Effector CD4-positive, alpha-beta T cell (primary cell): ENCODE measurements at places on chromosomes 1 and 21.

DNA sequence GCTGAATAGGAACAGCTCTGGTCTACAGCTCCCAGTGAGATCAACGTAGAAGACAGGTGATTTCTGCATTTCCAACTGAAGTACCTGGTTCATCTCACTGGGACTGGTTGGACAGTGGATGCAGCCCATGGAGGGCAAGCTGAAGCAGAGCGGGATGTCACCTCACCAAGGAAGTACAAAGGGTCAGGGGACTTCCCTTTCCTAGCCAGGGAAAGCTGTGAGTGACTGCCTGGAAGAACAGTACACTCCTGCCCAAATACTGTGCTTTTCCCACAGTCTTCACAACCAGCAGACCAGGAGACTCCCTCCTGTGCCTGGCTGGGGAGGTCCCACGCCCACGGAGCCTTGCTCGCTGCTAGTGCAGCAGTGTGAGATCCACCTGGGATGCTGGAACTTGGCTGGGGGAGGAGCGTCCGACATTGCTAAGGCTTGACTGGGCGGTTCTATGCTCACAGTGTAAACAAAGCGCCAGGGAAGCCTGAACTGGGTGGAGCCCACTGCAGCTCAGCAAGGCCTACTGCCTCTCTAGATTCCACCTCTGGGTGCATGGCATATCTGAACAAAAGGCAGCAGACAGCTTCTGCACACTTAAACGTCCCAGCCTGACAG is 14.7 kb downstream of the CR1L start:
- DNase-seq, result no peak

- DNase-seq, result no peak
Measured at GRCh38 chr1:61083013-61083806, 849 bp downstream of the NFIA start.

DNA sequence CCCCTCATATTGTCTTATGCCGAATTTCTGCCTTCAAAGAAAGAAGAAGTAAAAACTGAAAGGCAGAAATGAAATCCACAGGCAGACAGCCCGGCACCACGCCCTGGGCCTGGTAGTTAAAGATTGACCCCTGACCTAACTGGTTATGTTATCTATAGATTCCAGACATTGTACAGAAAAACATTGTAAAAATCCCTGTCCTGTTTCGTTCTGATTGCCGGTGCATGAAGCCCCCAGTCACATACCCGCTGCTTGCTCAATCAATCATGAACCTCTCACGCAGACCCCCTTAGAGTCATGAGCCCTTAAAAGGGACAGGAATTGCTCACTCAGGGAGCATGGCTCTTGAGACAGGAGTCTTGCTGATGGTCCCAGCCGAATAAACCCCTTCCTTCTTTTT is 49.3 kb downstream of the JMJD4 start:
- DNase-seq, result no peak

GRCh38 chr1:159882527-159882862 is 17.5 kb downstream of the CFAP45 start:
- no peak for DNase-seq

GRCh38 chr1:160641323-160642280 is 5.2 kb downstream of the SLAMF1 start:
- no peak for DNase-seq

DNA sequence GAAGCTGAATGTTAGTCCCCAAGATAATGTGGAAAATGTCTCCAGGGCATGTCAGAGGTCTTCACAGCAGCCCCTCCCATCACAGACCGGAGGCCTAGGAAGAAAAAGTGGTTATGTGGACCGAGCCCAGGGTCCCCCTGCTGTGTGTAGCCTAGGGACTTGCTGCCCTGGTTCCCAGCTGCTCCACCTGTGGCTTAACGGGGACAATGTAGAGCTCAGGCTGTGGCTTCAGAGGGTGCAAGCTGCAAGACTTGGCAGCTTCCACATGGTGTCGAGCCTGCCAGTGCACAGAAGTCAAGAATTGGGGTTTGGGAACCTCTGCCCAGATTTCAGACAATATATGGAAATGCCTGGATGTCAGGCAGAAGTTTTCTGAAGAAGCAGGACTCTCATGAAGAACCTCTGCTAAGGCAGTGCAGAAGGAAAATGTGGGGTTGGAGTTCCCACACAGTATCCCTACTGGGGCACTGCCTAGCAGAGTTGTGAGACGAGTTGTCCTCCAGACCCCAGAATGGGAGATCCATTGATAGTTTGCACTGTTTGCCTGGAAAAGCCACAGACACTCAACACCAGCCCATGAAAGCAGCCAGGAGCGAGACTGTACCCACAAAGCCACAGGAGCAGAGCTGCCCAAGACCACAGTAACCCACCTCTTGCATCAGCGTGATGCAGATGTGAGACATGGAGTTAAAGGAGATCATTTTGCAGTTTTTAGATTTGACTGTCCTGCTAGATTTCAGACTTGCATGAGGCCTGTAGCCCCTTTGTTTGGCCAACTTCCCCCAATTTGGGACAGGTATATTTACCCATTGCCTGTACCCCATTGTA is 204.9 kb downstream of the MRPL39 start:
- DNase-seq, result no peak

GRCh38 chr1:66300972-66301451 is 232.9 kb upstream of the SGIP1 start:
- no peak for DNase-seq

GRCh38 chr21:28483301-28484035 is 509.2 kb downstream of the LTN1 start:
- no peak for DNase-seq

DNA sequence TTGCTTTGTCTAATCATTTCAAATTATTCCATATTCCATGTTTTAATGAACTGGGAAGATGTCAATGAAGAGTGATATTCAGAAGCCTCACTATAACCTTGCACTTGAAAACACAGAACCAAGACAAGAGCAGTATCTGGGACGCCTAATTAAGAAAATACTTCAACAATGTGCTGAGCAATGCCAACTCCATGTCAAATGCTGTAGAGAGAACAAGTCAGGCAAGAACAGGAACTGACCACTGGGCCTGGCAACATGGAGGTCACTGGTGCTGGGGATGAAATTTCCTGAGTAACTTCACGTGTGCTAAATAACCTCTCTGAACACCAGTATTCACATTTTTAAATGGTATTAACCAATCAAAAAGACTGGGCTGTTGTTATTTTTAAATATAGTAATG is 22.8 kb downstream of the HEATR1 start:
- no peak for DNase-seq

DNA sequence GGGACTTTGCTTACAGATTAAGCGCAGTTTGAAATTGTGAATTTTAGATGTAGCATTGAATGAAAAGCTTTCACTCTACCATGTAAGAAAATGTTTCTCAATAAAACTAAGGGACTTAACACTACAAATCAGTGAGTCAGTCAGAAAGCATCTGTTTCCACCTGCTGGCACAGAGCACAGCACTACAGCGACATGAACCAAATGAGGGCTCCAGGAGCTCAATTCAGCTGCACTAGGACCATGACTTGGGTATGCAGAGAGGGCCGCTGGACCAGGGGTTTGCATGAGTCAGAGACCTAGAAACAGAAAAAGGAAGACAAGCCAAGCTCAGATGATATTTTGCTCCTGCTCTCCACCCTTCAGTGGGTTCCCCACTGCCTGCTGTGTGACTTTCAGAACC is 5.2 kb downstream of the SUSD4 start:
- no peak for DNase-seq

DNA sequence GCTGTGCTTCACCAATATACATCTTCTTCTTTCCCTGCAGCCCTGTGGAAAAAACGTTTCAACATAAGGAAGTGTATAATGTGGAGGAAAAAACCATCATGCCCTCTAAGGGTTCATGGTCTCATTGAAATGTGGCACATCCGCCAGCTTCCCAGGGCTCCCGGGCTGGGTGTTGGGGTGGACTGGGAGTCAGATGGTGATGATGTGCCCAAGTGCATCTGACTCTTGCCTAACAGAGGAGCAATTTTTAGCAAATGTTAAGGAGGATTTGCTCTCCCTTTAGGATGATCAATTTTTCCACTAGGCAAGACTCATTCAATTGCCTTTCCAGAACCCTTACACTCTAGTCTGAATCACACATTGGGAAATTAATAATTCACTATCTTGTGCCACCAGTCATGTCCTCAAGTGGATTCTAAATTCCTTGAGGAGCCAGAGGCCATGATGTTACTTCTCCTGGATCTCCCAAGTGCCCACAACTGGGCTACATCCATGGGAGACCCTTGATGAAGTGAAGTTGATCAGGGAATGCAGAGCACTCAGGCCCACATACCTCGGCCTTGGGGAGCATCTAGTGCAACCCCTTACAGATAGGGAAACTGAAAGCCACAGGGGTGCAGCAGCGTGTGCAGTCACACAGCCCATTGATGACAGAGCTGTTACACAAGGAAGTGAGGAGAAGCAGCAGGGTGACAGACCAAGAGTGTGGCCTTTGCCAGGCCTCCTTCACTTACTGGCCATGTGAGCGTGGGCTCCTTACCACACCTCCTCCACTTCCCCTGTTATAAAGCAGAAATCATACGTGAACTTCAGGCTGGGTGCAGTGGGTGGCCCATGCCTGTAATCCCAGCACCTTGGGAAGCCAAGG is 100.0 kb upstream of the SLC44A3 start:
- DNase-seq, result no peak

DNA sequence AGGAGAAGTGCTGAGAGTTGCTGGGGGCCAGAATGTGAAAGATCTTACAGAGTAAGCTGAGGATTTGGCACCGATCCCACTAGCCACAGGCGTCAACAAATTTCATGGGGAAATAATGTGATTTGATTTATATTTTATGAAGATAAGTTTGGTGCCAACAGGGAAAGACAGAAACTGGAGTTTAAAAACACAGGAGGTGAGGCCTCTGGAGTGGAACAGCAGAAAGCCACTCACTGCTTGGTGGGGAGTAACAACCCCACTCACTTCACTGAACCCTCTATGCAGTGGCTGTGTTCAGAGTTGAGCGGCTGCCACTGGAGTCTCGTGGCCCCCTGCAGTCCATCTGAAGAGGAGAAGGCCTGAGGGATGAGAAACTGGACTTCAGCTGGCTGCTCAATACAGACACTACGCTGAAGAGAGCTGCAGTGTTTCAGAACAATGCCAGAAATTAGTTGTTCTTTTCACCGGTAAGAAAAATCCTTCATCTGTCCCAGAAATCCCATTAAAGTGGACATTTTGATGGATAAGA is 48.0 kb upstream of the RXRG start:
- no peak for DNase-seq

- DNase-seq, result no peak
Measured at GRCh38 chr21:45075596-45076244, 1.3 kb downstream of the ADARB1 start.

DNA sequence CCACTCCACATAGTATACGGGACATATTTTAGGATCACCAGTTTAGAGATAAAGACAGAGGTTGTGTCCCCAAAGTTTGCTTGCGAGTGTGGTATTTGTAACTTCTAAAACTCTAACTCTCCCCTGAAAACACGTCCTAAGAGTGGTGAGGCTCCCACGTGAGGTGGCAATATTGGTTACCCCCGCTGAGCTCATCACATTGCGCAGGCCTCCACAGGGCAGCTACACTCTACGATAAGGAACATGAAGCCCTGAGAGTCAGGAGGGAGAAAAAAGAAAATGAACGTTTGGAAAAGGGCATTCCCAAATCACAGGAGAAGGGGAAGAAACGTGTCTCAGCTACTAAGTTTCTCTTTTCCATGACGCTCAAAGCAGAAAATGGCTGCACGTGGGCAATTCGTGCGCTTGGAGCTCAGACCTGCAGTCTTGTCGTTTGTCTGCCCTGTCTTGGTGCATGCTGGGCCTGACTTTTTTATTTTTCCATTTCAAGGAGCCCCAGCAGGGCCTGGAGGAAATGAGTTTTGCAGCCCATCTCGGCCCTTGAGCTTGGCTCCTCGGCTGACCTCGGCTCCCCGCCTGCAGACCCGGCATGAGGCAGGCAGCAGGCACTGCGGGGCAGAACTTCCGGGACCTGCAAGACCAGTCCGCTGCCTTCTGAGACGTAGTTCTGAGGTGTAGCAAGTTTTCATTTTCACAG is 25.7 kb downstream of the ERG start:
- DNase-seq, result no peak

GRCh38 chr1:97457446-97458089 is 463.3 kb downstream of the DPYD start:
- no peak for DNase-seq

DNA sequence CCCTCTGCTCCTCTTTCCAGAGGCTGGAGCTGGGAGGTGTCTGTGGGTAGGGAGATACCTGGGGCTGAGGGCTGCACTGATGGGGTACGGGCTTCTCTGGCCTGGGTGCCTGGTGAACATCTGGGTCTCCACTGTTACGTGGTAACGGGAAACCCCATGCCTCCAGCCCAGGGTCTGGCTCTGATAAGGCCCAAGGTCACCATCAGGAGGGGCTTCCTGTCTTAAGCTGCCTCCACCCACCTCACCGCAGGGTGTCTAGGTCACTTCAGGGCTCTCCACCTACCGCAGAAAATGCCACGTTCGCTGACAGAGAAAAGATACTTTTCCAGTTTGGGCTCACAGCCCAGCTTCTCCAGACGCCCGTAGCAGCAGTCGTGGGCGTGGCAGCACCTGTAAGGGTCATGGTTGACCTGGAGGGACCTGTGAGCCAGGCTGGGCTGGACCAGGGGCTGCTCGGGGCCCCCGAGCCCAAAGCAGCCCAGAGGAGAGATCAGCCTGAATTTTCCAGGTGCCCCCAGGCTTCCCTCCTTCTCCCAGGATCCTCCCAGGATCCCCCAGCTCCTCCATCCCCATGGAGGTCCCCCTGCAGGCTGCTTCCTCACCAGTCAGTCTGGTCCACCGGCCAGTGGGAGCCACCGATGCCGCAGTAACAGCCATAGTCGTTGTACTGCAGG is 1.3 kb downstream of the PLA2G2E start:
- DNase-seq, result no peak

- DNase-seq, result no peak
Measured at GRCh38 chr1:44526295-44527073, 121.4 kb downstream of the RNF220 start.

DNA sequence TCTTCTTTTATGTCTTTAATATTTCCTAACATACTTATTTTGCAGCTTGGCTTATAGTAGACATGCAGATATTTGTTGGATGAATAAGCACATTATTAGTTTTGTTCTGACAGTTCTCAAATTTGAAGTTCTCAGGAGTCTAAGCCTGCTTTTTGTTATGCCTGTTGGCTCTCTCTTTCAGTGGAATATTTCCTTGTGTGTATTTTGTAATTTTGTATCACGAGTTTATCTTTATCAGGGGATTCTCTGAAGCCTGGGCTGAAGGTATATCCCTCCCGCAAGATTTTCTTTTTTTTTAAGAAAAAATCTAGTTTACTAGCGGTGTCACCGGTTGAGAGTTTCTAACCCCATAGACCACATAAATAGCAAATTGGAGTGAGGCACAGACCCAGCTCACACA is 105.9 kb downstream of the RGL1 start:
- DNase-seq, result no peak

DNA sequence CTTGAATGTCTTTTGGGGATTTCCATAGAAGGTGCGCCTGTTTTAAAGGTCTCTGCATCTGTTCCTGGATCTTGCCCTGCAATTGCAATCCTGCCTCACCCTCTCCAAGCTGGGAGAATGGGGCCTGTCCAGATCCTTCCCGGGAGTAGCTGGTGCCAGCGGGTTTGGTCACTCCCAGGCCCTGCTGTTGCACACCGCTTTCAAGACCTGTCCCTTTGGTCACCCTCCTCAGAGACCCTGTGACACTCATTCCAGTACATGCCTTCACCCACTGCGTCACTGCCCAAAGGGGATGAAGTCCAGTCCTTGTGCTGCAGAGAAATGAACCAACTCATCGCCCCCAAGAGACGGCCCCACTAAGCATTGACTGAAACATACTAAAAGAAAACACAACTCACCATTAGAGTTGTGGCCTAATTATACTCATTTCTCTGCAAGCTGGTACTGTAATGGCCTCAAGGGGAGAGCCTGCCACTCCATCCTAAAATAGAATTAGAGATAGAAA is 1.9 kb upstream of the IRF2BP2 start:
- peak; percentile 33 for DNase-seq

- DNase-seq, result no peak
Measured at GRCh38 chr1:43363283-43363934, 4.4 kb downstream of the ELOVL1 start.
